Epithelial cell of proximal tubule (primary cell): ENCODE measurements at places on chromosomes 12 and 14. TPM values are rescaled to one million over a fixed set of nuclear protein-coding genes. Genes with fewer than 3 reads are reported as not detected.

GRCh38 chr12:130101370-130101769 is 60.9 kb upstream of the FZD10 start:
- no peak for DNase-seq

- no peak for DNase-seq
These were observed 49.3 kb upstream of the TSPAN11 start for GRCh38 chr12:30877105-30877875.

DNA sequence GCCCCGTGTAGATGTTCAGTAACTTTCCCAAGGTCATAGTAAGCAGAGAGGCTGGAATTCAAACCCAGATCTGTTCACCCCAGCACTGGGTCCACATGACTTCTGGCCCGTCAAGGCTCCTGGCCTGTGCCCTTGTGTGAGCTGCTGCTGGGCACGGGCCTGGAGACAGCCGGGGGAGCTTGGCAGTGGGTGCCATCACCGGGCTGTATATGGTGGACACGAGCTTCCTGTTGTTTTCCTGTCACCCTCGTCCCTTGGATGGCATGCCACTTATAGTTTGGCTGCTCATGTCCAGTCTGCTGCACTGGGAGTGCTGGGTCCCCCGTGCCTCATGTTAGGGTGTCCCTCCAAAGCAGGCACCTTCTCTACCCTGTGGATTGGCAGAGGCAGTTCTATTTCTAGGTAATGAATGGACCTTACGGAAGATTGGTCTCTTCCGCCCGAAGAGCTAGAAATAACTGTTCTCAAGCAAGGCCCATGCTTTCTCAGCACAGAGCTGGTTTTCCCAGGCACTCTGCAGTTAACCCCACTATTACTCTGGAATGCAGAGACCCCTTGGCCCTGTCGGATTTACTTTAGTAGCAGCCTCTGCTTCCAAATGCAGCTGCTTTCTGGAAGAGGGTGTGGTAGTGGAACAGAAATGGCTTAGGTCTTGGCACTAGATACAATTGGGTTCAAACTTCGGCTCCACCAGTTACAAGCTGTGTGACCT is 44.3 kb downstream of the ELK3 start:
- DNase-seq, result no peak

DNA sequence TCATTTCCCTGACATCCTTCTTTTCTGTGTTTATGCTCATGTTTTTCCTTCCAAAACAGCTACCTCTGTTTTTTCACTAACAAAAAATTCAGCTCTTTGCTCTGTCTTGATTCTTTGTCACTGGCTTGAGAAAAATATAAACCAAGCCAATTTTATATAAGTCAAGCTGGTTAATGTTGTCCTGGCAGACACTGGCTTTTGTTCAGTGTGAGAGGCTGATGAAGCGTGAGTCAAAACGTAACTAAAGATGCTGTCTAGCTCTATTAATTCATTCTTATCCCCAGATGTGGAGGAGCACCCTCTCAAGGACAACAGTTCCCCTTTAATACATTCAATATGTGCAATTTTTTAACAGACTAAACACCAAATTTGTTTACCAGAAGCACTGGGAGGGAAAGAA is 15.8 kb downstream of the TSPAN8 start:
- no peak for DNase-seq

GRCh38 chr12:68340404-68341270 is 8.5 kb upstream of the MDM1 start:
- DNase-seq, result no peak

GRCh38 chr12:31558521-31558920 is 32.4 kb downstream of the DENND5B start:
- DNase-seq, result no peak

- no peak for DNase-seq
These were observed 2.5 kb downstream of the NR1H4 start for GRCh38 chr12:100476013-100476751.

GRCh38 chr14:51950007-51950406 is 39.3 kb upstream of the RTRAF start:
- DNase-seq, result no peak

GRCh38 chr12:42631513-42631912 is 42.0 kb upstream of the PRICKLE1 start:
- DNase-seq, result no peak

GRCh38 chr14:69559581-69560011 is 15.1 kb downstream of the CCDC177 start:
- no peak for DNase-seq

- no peak for DNase-seq
These were observed 6.2 kb downstream of the NCOR2 start for GRCh38 chr12:124561231-124561630.

- DNase-seq, result no peak
These were observed 8.5 kb upstream of the FKBP11 start for GRCh38 chr12:48933664-48934311.

GRCh38 chr12:24750263-24750662 is 198.6 kb downstream of the BCAT1 start:
- DNase-seq, result no peak

GRCh38 chr14:49220492-49220891 is 365.7 kb downstream of the RPS29 start:
- DNase-seq, result no peak

GRCh38 chr12:58247633-58248032 is 306.3 kb downstream of the ATP23 start:
- DNase-seq, result no peak

DNA sequence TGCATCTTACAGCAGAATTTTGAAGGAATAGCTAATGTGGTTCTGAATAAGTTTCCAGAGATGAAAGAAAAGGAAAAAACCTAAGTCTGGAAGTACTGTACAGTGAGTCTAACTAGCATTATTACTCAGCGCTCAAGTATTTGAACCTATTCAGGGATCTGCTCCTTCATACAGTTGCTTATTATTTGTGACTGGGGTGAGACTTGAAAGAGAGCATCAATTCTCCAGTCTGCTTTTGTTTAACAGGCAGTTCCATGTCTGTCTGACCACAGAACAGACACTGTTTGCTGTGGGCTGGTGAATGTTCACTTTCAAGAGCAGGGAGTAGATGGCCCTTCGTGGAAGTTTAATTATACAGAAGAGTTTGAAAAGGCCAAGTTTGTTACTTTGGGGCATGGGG is 9.3 kb downstream of the ETV6 start:
- no peak for DNase-seq

DNA sequence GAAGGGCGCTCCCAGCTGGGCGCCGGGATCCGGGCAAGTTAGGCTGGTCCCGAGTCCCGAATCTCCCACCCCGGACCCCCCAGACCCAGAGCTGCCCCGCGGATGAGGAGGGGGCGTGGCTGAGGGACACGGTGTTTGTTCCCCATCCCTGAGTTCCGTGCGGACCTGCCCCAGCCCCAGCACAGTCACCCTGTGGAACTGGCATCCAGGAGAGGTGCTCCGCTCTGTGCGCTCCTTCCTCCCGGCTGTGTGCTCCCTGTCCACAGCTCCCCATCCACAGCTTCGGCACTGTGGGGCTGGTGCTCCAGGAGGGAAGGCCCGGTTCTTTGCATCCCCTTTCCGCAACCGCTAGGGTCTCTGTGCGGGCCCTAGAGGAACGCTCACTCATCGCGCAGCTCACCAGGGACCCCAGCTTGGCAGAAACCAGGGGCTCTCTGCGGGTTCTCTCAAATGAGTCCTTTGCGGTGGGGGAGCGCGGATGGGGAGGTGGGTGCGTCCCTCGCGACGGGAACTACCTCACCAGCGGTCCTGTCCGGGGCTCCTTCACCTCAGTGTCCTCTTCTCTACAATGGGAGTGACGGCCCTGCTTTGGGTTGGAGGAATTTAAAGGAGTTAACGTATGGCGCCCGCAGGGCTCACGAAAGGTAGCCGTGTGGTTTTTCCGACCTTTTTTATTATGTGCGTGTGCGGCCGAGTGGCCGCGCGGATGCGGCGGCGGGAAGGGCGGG is 845 bp downstream of the TMEM132C start:
- no peak for DNase-seq

- no peak for DNase-seq
These were observed 25.5 kb downstream of the NKX2-8 start for GRCh38 chr14:36556811-36557433.

- DNase-seq, result no peak
These were observed 91.8 kb downstream of the KIF21A start for GRCh38 chr12:39351153-39351552.

- DNase-seq, result no peak
These were observed 200.5 kb downstream of the STXBP6 start for GRCh38 chr14:24849471-24849870.

GRCh38 chr12:23614280-23614679 is 335.2 kb downstream of the SOX5 start:
- DNase-seq, result no peak

DNA sequence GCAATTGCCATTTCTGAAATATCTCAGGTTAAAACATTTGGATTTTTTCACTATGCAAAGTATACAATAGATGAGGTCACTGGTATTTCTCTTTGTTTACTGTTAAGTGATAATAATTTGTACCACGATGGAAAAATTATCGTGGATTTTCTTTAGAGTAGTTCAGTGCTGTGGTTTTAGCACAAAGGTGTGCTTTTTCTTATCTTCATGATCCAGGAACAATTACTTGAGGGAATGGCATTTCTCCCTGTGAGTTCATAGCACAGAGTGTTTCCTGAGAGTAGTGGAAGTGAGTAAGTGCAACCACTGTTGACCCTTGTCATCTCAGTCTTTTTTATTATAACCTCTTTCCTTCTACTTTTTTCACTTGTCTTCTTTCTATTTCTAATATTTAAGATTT is 86.8 kb downstream of the FGD4 start:
- no peak for DNase-seq

- DNase-seq, result no peak
These were observed 48.4 kb upstream of the NID2 start for GRCh38 chr14:52117111-52117832.

DNA sequence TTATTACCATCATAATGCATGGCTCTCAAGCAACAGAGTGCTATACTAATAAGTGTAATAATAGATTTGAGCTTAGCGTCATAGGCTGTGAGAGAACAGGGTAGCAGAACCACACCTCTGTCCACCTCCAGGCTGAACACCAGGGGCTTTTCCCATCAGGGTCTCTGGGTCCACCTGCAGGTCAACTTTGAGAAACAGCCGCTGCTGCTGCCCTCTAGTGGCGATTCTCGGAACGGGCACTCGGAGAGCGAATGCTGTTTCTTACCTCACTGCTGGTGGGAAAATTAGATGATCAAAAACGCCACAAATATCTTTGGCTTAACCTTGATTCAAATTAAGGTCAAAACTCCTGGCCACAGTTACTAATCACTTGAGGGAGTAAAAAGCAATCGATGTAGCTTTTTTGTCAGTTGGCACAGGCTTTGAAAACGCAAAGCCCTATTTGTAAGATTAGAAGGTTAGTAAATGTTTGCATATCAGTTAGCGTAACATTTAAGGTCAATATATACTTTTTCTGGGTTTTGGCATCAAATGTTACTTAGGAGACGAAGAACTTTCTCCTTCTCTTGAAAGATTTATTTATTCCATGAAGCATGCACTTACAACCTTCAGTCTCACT is 127.9 kb upstream of the TMEM132D start:
- DNase-seq, result no peak

GRCh38 chr14:39383026-39383660 is 49.1 kb downstream of the FBXO33 start:
- DNase-seq, result no peak

DNA sequence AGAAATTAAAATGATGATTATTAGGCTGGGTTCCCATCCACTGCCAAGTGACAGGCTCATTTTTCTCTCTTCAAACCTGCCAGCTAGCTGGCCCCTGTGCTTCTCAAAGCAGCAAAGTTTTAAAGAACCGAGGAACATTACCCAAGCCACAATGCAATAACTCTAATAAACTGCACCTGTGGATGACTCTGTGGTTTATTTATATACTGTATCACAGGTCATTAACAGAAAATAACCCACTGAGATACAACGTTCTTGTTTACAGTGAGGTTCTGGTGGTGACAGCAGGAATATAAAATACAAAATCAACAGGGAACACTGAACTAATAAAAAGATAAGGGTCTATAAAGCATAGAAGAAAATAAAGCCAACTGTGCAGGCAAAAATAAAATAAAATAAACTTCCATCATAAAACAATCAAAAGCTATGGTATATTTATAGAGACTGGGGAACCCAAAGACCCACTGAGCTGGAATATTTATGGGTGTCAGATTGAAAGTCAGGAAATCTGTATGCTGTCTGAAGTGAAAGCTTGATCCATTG is 472.9 kb downstream of the NOVA1 start:
- no peak for DNase-seq

- peak; percentile 72 for DNase-seq
These were observed 63.2 kb downstream of the NAV3 start for GRCh38 chr12:77893918-77894317.

- DNase-seq, result no peak
These were observed 98.1 kb downstream of the DDHD1 start for GRCh38 chr14:53055003-53055402.

DNA sequence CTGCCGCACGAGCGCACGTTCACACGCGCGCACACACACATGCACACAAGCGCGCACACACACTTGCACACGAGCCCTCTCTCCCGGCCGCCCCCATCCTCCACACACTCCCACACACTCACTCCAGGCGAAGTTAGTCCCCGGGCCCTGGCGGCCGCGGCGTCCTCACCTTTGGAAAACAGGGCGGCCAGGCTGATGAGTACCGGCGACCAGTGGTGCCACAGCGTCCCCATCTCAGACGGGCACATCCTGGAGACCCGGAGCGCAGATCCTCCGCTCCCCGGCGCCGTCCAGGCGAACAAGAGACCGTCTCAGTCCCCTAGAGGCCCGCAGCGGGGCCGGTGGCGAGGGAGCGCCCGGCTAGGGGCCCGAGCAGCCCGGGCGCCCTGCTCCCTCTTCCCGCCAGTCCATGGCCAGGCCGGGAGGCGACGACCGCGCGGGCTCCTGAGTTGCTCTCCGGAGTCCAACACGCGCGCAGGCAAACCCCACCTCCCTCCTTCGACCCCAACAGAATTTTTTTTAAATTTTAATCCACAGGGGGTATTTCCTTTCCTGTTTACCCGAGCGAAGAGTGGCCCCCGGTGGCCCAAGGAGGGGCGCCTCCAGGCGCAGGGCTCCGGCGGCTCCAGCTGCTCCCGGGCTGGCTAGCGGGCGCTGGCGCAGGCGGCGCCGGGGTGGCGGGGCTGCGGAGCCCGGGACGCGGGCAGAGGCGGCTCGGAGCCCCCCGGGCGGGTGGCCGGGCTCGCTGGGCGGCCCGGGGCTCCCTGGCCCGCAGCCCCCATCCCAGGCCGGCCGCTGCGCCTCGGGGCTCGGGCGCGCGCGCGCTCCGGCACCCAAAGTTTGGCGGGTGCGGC is 506 bp downstream of the TMEM132D start:
- no peak for DNase-seq

SERPINA12 gene
- total RNA-seq, result not detected in 2 replicates

KLRD1 gene
- not detected in 2 replicates for total RNA-seq

C12orf56 gene
- total RNA-seq, result 0.29 and 0.65 TPM in 2 replicates

KRT78 gene
- total RNA-seq, result not detected in 2 replicates

CLEC7A gene
- total RNA-seq, result not detected in 2 replicates

PMCH gene
- not detected in 2 replicates for total RNA-seq

TEX52 gene
- not detected in 2 replicates for total RNA-seq

C1R gene
- 2.1 and 2.5 TPM in 2 replicates for total RNA-seq

FMNL3 gene
- total RNA-seq, result 21.3 and 21.7 TPM in 2 replicates

USP44 gene
- 2.1 and 7.9 TPM in 2 replicates for total RNA-seq

CLEC4D gene
- total RNA-seq, result not detected in 2 replicates

KRT80 gene
- total RNA-seq, result 18.0 and 32.1 TPM in 2 replicates

RHEBL1 gene
- total RNA-seq, result 1.6 and 2.3 TPM in 2 replicates

TMEM63C gene
- total RNA-seq, result under 0.01 and 0.35 TPM in 2 replicates

STAC3 gene
- total RNA-seq, result not detected in 2 replicates

SLCO1A2 gene
- total RNA-seq, result not detected in 2 replicates
